ENCODE measurements at places on chromosomes 7 and 10.

- peak; percentile 15 for DNase-seq
Observed at GRCh38 chr7:100951888-100952560, 2.7 kb downstream of the MUC3A start.

- DNase-seq = no peak
Observed at GRCh38 chr10:73094986-73095480, 1.6 kb downstream of the P4HA1 start.

GRCh38 chr7:28269700-28270361 is 89.2 kb upstream of the JAZF1 start:
- DNase-seq = no peak

- DNase-seq = no peak
Observed at GRCh38 chr7:36088553-36088952, 64.5 kb upstream of the EEPD1 start.

DNA sequence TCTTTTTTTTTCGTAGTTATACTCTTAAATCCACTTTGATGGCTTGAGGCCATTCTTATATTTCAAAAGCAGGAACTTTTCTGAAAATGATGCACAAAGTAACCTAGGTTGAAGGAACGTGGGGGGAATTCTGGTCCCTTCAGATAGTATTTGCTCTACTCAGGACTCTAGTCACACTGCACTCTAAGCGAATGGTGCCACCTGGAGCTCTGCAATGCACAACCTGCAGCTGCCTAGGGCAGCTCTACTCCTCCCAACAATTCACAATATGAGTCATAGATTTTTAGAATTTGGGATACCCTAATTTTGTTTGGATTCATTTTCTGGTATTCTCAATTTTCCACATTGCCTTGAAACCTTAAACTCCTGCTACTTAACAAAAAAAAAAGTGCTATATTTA is 17.3 kb downstream of the SYPL1 start:
- DNase-seq = no peak

DNA sequence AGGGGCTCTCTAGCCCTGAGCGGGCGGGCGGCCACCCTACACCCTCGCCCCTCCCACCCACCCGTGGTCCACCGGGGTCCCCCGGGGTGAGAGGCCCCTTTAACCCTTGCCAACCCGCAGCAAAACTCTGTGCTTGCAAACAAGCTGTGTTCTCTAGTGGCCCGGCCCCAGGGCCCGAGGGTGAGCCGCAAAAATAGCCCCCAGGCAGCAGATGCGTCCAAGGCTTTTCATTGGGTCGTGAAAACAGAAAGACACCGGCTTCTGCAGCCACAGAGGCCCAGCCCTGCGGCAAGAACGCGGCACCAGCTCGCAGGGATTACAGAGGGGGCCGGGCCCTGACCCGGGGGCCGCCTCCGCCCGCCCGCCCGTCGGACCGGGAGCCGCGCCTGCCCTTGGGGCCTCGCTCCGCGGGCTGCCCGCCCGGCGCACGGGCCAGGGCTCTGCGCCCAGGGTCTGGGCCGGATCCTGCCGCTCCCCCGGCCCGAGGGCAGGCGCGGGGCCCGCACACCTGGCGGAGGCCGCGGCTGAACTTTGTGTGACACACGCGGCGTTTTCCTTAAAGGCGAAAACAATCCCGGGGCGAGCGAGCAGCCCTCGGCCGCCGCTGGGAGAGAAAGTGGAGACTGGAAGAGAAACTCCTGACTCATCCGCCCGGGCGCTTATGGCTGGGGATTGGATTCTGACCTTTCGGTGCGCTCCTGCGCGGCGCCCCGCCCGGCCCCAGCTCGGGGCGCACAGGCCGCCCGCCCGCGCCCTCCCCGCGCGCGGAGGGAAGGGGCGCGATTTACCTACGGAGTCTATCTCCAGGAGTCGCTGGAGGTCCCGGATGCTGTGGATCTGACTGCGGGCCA is 2.8 kb downstream of the PDGFA start:
- DNase-seq = peak; percentile 59

- DNase-seq = peak; percentile 79
Observed at GRCh38 chr10:110872145-110872983, 636 bp downstream of the PDCD4 start.

- DNase-seq = no peak
Observed at GRCh38 chr10:26805567-26806245, 55.1 kb downstream of the ABI1 start.
